Effector memory CD4-positive, alpha-beta T cell (primary cell): ENCODE measurements at places on chromosomes 16 and 17.

DNA sequence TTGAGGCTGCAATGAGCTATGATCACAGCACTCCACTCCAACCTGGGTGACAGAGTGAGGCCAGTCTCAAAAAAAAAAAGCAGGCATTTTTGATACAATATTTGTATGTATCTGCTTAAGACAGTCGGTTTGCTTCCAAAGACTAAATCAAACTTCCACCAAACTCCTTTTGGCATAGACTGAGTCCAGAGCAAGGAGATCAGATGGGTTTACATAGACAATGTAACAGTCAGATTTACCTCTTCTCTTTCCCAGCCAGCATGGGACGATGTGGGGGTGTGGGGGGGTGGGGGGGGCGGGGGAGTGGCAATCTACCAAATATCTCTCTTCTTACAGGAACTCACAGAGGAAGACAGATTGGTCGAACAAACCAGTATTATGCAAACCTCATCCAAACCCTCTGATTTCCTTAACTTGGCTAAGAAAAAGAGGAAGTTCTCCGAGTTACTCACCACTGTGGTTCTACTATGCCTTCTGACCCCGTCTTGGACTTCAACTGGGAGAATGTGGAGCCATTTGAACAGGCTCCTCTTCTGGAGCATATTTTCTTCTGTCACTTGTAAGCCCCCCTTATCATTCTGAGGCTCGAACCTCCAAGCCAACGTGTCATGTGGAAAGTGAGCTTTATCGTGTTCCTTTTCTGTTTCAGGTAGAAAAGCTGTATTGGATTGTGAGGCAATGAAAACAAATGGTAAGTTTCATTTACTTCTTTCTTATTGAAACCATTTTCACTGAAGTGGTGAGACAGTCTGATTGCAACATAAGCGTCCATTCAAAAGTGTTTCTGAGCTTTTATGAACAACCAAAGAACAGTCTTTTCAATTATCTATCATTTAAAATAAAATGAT, at the start of gene MILR1:
Gene MILR1, plus strand, starts transcription at position 451 of the 848 bp plus-strand sequence. Its CDS starts 54 bp downstream, at position 505.
- DNase-seq, result no peak

DNA sequence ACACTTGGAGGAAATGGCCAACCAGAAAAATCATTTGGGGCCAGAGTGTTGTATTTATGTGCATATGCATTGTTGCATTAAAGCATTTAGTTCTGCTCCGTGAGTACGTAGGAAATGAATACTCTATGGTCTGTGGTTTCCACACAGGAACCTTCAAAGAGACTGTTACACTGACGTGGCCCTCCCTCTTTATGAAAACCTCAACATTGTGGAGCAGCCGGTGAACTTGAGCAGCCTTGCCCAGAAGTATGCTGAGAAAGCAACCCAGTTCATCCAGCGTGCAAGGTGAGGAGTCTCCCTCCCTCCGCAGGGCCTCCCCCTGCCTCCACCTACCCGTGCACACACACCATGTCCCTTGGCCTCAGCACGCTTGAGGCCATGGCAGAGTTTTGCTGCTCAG, 65.2 kb downstream of the ARSG start:
- DNase-seq, result peak; percentile 52

DNA sequence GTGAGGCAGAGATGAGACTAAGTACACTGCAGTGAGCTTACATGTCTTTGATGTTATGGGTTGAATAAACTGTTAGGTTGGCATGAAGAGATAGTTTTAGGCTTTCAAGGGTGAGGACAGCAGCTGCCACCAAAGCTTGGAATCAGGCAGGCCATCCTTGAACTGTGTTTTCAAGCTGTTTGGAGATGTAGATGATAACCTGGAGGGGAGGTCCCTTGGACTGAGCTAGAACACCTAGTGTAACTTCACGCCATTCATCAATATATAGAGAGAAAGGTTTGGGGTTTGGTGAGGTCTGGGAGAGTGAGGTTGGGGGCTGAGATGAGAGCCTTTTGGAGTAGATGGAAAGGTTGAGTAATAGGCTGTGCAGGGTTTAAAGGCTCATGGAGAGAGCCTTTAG, 2447.0 kb downstream of the TP53TG3F start:
- DNase-seq, result no peak

GRCh38 chr17:30238387-30239088, 3.0 kb upstream of the SLC6A4 start:
- DNase-seq, result no peak

DNA sequence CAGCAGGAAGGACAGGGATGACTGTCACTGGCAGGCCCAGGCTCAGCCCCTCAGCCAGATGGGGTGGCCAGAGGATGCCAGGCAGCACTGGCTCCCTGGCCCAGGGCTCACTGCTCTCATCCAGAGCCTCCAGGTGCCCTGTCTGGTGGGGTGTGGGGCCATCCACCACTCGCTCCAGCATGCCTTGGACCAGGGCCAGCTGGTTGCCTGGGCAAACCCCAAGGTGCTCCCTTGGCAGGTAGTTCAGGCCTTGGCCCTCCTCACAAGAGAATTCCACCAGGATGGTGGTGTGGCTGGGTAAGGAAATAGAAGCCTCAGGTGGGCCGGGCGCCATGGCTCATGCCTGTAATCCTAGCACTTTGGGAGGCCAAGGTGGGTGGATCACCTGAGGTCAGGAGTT, 29.4 kb downstream of the LGALS9 start:
- no peak for DNase-seq

GRCh38 chr17:2423271-2423670, 22.4 kb upstream of the MNT start:
- DNase-seq, result no peak

DNA sequence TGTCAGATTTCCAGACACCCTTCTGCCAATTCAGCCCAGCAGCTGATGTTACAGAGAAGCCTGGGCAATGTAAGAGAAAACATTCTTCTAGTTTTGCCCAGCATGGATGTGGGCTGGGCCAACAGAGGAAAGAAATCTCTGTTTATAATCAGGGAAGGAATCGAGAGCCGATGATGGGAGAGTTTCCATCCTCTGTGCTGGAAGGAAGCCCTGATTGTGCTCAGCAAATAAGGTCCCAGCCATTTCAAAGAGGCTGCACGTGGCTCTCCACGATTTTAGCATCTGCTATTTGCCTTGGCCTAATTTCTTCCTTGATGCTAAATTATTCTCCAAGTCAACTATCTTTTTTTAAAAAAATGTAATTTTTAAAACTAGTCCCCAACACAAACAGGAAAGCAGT, 70.0 kb downstream of the IRX6 start:
- DNase-seq, result no peak

DNA sequence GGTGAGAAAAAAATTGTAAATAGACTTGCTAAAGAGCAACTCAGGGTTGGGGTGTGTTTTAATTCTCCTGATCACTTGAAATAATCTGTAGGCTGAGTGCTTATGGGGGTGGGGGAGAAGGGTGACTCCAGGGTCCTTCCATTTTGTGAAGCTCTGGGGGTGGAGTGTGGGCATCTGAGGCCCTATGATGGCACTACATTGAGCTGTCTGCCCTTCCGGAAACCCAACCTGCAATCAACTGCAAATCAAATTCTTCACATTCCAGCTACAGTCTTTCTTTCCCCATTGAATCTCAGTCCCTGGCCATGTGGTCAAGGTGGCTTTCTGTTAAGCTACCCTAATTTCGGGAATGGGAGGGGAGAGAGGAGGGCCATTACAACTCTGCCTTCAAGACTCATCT, 6.0 kb upstream of the CDC6 start:
- DNase-seq, result no peak

- no peak for DNase-seq
Measured at GRCh38 chr16:81366316-81366932, 51.7 kb downstream of the GAN start.

DNA sequence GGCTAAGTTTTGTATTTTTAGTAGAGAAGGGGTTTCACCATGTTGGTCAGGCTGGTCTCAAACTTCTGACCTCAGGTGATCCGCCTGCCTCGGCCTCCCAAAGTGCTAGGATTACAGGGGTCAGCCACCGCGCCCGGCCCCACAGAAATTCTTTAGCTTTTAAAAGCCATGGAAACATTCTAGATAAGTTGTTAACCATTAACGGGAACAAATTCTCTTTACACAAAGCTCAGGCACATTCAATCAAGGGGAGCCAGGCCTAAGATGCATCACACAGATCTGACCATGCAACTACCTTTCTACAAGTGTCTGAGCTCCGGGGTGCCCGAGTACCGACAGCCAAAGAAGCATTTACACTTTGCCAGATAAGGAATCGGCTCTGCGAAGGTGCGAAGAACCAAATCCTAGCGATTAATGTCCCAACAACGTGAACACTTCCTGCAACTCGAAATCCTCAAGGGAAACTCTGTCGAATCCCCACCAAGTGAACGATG, 1.0 kb downstream of the EMC8 start:
- DNase-seq, result no peak

DNA sequence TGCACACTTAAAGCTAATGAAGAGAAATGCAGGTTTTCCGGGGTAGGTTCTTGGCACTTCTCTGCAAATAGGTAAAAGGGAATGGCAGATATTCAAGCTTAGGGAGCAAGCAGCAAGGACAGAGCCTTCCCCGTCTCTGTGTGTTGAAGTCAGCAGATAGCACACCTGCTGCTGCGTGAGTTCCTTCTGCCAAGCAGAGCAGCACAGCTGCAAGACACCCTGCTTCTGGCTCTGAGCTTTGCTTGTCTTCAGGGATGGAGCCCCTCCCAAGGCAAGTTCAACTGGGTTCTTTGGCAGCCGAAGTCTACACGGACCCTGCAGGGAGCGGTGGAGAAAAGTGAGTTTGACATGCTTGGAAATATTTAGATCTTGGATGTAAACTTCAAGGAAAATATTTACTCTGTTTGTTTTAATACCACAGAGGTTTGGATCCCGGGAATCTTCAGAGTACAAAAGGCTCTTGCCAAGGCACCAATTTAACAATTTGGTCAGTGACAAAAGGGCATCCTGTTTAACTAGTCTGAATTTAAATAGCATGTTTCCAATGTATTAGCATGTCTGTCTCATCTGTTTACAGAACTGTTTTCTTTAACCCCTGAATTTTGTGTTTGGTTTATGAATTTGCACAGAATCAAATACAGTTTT, 113.4 kb upstream of the KCNJ16 start:
- DNase-seq, result no peak

- no peak for DNase-seq
Measured at GRCh38 chr16:83843657-83844056, 35.9 kb downstream of the HSBP1 start.

- DNase-seq, result no peak
Measured at GRCh38 chr16:20871258-20871657, 28.9 kb downstream of the DCUN1D3 start.

GRCh38 chr16:85617948-85618347, 4.8 kb downstream of the GSE1 start:
- DNase-seq, result no peak

DNA sequence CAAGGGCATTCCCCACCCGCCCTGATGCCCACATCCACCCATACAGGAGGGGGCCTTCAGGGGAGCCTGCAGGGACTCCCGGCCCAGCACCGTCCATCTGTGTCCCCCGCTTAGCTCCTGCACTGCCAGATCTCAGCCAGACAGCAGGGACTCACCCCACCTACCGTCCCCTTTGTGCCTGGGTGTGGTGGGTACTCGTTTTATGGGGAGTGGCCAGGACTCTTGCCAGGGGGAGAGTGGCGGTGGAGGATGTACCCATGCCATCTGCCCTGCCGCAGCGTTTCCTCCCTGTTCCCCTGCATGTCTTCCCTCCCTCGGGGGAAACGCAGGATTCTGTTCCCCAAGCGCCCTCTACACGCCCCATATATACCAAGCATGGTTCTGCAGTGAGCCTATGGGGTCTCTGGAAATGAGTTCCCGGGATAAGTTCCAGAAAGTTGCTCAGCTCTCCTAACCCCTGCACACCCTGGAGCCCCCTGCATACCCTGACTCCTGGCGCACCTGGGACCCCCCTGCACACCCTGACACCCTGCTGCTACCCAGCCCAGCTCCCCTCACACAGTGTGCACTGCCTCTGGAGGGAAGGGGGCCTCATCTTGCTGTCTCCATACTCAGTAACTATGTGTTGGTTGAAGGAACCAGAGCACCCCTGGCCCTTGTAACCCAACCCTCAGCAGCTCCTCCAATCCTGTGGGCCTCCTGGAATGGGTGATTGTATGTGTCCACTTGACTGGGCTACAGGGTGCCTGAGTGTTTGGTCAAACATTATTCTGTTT, 4.2 kb upstream of the MAFG start:
- no peak for DNase-seq

- DNase-seq, result no peak
Measured at GRCh38 chr17:40311575-40311974, 2.6 kb downstream of the RARA start.

- no peak for DNase-seq
Measured at GRCh38 chr16:85781695-85782370, 17.5 kb downstream of the EMC8 start.

- DNase-seq, result no peak
Measured at GRCh38 chr17:65198653-65199382, 61.6 kb downstream of the RGS9 start.

- DNase-seq, result no peak
Measured at GRCh38 chr17:51833045-51833444, 325.5 kb downstream of the CA10 start.

DNA sequence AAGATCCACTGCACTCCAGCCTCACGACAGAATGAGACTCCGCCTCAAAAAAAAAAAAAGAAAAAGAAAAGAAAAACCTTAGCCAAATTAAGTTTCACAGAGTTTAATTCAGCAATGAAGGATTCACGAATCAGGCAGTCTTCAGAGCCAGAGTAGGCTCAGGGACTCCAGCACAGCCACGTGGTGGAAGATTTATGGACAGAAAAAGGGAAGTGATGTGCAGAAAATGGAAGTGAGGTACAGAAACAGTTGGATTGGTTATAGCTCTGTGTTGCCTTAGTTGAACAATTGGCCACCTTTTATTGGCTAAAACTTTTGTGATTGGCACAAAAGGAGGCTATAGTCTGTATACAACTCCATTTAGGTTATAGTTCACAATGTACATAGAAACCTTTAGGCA, 256.6 kb downstream of the HS3ST3B1 start:
- DNase-seq, result no peak

DNA sequence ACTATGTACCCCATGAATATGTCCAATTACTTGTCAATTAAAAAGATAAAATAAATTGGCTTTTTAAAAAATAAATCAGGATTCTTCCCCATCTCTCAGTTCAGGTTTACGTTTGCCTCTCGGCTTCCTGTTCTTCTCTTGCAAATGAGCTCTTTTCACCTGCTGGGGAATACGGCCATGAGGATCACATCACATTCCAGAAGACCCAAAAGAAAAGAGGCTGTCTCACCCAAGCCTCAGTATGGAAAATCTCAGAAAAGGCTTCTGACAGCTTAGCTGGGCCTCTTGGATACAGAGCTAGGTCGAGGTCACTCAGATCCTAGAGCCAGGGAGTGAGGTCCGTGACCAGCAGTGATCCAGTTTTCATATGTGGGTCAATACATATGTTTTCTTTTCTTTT, 171.2 kb upstream of the SDK2 start:
- DNase-seq, result no peak

GRCh38 chr17:80786887-80787286, 204.8 kb upstream of the CHMP6 start:
- no peak for DNase-seq

GRCh38 chr17:20187049-20187448, 177.9 kb downstream of the SPECC1 start:
- no peak for DNase-seq
